ENCODE measurements at places on chromosomes 12 and 14.
A peak's percentile ranks its signal among the peaks of the same experiment; 100 is the strongest.

GRCh38 chr12:123410041-123410412 lies 26.1 kb downstream of the KMT5A start:
- no peak for DNase-seq

GRCh38 chr12:109130297-109131153 lies 14.1 kb downstream of the ACACB start:
- no peak for DNase-seq

GRCh38 chr14:45252366-45253069 lies 484 bp downstream of the MIS18BP1 start:
- peak; percentile 17 for DNase-seq

GRCh38 chr12:53758081-53758729 lies 6.4 kb upstream of the CISTR start:
- no peak for DNase-seq

- DNase-seq, result peak; percentile 12
Measured at GRCh38 chr14:30058401-30058800, 130.8 kb upstream of the PRKD1 start.

DNA sequence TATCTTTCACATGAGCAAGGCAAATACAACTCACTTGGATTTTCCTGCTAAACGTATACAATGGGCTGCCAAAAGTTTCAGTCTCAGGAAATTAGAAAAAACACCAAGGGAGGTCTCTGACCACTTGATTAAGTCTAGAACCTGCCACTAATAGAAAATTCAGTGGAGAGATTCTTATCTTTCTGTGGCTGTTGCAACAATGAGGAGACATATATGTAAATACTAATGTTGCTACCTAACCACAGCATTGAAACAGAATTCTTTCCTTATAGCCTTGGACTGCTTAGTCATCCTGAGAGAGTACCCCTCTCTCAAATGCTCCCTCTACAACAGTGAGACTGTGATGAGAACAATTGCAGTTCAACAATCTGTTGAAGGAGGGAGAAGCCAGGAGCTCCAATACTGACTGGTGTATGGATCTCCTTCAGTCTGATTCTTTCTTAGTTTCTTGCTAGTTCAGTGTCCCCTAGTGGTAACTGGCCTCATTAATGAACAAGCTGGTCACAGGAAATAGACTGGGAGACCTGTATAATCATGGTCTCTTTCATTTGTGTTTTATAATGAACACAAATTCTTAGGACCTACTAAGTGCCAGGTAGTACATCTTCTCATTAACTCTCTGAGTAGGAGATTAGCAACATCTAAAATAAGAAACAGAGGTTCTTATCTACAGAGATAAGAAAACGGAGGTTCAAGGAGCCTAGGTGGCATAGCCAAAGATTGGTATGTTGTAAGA lies 164.5 kb downstream of the SLC38A4 start:
- peak; percentile 98 for DNase-seq

GRCh38 chr12:69338120-69338859 lies 9.9 kb upstream of the LYZ start:
- no peak for DNase-seq

- no peak for DNase-seq
Measured at GRCh38 chr12:104608998-104609397, 152.2 kb downstream of the CHST11 start.

DNA sequence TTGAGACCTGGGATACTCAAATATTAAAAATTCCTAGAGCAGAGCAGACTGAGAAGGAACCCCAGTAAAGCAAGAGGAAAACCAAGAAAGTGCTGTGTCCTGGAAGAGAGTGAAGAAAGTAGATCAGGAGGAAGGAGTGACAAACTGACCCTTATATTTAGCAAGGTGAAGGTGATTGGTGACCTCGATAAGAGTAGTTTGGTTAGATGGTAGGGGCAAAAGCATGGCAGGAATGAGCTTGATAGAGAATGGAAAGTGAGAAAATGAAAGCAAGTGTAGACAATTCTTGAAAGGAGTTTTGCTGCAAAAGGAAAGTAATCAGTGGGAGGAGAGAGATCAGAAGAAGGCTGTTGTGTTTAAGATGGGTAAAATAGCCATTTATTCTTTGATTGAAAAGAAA lies 51.1 kb downstream of the RASSF8 start:
- no peak for DNase-seq

- no peak for DNase-seq
Measured at GRCh38 chr14:99549684-99550083, 54.3 kb downstream of the CCDC85C start.

DNA sequence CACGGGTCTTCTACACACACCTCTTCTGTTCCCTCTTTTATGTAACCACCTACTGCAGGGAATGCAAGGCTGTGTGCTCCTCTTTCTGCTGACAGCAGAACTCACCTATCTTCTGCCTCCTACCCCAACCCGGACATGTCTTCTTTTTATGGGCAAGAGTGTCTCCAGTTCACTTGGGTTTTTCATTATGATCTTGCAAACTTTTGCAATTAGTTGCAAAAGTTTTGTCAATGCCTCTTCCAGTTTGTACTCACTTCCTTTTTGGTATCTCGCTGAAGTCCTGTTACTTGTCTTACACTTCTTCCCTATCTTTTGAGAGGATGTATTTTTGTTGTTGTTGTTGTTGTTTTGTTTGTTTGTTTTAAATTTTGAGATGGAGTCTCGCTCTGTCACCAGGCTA lies 50.6 kb downstream of the DRAM1 start:
- no peak for DNase-seq

GRCh38 chr12:108213871-108214445 lies 84.9 kb downstream of the WSCD2 start:
- DNase-seq, result no peak

GRCh38 chr12:47614521-47614920 lies 91.3 kb downstream of the RPAP3 start:
- no peak for DNase-seq

DNA sequence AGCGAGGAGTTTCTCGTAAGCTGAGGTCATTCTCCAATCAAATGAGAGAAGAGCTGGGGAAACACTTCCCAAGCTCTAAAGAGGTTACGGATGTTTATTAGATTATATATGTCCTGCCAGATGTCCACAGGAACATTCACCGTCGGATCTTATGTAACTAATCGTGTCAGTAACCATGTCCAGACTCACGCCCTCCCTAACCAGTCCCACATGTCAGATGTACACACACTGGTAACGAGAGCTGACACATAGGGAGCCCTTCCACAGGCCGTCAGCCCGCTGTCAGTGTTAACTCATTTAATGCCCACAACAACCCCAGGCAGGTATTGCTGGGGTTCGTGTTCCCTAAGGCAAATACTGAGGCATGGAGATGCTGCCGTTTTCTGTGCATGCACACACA lies 223.7 kb upstream of the RTL1 start:
- no peak for DNase-seq

- peak; percentile 94 for DNase-seq
Measured at GRCh38 chr14:92646952-92647796, 101.3 kb downstream of the LGMN start.

DNA sequence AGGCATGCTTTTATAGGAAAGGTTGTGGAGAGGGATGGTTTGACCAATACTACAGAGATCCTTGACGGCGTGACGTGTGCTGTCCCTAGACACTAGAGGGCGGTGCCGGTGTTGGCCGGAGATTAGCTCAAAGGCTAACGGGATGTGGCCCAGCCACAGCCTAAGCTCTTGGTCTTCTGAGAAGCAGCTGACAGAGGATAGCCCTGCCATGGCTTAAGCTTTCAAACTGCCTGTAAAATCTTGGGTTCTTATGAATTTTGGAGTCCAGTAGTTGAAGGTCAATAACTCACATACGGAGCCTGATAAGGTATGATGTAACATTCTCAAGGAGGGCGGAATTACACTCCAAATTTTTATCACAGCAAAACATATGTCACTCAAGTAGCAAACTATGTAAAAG lies 515.7 kb upstream of the ATXN7L3B start:
- DNase-seq, result peak; percentile 43

DNA sequence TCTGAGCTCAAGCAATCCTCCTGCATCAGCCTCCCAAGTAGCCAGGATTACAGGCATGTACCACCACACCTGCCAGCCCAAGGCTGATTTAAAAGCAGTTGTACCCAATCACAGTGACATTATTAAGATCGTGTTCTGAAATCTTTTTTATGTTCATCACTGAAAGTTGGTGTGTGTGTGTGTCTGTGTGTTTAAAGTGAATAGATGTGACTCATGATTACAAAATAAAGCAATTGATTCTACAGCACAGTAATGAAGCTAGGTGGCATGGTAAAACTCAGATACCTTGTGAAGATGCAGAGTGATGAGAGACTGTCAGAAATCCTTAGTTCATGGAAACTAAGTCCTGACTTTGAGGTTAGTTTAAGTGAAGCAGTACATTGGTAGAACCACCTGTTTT lies 74.2 kb upstream of the ATP2B1 start:
- DNase-seq, result no peak

DNA sequence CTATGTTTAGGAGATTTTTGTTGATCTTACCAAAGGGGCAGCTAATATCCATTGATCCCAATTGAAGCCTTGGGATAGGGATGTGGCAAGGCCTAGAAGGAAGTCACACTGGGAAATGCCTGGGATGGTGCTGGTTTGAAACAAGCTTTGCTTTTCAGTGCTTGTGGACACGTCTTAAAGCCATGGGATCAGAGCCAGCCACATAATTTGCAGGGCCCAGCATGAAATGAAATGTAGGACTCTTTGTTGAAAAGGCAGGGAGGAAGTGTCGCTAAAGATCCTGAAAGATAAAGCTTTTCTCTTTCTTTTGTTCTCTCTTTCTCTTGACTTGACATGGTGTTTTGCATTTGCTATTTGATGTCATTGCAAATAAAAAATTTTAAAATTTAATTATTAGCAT lies 5.0 kb downstream of the TTC9 start:
- DNase-seq, result no peak

- DNase-seq, result no peak
Measured at GRCh38 chr12:78002878-78003277, 172.2 kb downstream of the NAV3 start.

- DNase-seq, result no peak
Measured at GRCh38 chr12:5856692-5857091, 88.4 kb downstream of the ANO2 start.

GRCh38 chr12:6459004-6459337 lies 7.1 kb downstream of the TAPBPL start:
- no peak for DNase-seq

GRCh38 chr14:90654831-90655276 lies 161.4 kb downstream of the TTC7B start:
- DNase-seq, result peak; percentile 18

- no peak for DNase-seq
Measured at GRCh38 chr14:90741682-90741946, 74.6 kb downstream of the TTC7B start.
